Activated T-helper 1 cell treated with anti-CD3 and anti-CD28 coated beads, Interleukin-2, amount 50 U/mL, for 16 hours (primary cell): ENCODE measurements at places on chromosomes 6 and 20.

GRCh38 chr6:13300643-13301590 is 27.4 kb downstream of the TBC1D7 start:
- DNase-seq, result no peak

DNA sequence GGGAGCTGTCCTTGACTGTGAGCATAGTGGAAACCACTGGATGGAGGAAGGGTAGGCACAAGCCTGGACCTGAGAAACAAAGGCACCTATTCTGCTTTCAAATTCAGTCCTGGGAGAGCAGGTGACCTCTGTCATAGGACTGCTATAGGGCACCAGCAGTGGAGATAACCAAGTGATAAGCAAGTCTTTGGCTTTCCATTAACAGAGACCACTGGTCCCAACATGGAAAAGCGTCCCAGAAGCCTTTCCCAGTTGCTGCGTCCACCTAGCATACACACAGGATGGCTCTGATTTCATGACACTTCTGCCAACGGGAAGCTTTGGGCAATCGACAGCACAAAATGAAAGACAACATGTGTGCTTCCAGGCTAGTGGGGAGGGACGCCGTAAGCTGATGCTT is 8.9 kb downstream of the SLC22A3 start:
- DNase-seq, result no peak

GRCh38 chr20:540391-541201 is 3.0 kb downstream of the CSNK2A1 start:
- no peak for DNase-seq

DNA sequence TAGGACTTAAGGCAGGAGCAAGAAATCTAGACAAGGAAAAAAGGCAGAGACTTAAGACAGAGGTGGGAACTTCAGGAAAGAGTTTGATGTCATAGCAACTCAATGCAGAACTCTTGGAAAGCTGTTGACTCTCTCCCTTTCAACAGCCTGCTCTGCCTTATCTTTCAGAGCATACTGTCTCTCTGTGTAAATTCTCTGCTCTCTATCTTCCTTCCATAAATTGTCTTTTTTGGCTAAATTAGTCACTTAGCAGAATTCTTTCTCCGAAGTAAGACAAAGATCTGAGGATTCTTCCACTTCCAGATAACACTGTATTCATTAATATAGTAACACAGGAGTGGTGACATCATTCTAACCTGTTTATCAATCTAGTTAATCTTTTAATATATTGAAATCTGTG is 80.2 kb downstream of the PLG start:
- no peak for DNase-seq

GRCh38 chr20:62621251-62622110 is 20.8 kb upstream of the SLCO4A1 start:
- DNase-seq, result no peak

DNA sequence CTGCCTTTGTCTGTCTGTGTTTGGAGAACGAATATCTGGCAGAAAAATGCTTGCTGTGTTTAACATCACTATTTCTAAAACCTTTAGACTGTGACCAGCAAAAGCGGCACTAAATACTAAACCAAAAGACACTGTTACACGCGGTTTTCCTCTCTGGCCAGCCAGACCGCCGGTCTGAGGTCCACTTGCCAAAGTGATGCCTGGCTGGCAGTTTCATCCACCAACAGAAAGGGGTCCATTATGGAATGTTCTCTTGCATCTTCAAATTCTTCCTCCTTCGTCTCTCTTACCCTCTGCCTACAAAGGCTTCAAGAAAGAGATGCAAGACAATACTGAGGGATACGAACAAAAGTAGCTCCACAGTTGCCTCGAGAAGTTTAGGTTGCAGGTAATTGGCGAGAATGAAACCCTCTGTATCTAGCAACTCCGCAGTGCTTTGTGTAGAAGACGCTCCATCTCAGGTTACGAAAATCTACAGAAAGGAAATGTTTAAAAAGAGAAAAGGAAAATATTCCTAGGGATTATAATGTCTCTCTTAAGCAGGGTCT is 176.6 kb downstream of the TRIM27 start:
- no peak for DNase-seq

DNA sequence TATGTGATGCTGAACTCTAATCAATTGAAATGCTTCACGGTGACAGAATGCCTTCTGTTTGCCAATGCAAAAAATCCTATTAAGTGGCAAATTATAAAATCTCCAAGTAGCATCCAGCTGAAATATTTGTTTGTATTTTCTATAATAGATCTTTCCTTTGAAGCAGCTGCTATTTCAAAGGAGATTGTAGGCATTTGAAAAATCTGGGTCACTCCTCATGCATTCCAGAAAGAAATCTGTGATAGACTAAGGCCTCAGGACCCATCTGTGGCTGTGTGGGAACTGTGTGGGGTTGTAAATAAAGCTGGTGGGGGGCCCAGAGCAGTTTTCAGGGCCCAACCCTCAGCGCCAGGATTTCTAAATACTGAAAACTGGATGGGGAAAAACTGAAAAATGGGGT is 216.9 kb upstream of the ARG1 start:
- DNase-seq, result no peak

- DNase-seq, result no peak
Observed at GRCh38 chr6:87333591-87334181, 4.6 kb upstream of the GJB7 start.

DNA sequence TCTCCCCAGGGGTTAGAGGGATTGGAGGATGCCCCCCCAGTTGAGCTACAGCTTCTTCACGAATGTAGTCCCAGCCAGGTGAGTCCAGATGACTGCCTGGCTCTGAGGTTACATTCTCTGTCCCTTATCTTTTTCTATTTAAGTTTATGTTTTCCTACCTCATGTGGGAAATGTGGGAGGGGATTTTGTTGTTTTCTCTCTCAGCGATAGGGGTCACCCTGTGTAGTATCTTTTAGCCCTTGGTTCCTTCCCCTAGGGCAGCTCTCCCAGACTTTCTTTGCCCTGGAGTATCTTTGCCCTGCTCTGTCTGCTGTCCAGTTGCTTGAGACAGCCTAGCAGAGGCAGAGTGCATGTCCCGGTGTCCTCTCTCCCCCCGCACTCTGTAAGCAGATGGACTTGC is 5.8 kb downstream of the FANCE start:
- DNase-seq, result no peak

GRCh38 chr6:118895859-118896258 is 1.9 kb downstream of the ASF1A start:
- no peak for DNase-seq

DNA sequence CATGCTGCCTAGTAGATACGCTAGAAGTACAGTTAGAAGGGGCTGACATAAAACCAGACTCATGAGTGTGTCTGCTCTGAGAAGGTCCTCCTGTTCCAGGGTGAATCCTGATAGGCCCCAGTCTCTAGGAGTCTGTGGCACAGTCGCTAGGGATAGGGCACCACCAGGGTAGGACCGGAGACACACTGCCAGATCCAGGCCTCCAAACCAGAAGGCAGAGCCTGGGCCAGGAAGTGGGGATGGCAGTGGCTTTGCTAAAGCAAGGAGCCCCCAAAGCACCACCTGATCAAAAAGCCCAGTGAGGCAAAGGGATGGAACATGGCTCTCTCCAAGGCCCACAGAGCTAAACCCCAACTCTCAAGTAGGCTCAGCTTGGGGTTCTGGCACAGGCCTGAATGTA is 21.6 kb downstream of the MDGA1 start:
- DNase-seq, result no peak

DNA sequence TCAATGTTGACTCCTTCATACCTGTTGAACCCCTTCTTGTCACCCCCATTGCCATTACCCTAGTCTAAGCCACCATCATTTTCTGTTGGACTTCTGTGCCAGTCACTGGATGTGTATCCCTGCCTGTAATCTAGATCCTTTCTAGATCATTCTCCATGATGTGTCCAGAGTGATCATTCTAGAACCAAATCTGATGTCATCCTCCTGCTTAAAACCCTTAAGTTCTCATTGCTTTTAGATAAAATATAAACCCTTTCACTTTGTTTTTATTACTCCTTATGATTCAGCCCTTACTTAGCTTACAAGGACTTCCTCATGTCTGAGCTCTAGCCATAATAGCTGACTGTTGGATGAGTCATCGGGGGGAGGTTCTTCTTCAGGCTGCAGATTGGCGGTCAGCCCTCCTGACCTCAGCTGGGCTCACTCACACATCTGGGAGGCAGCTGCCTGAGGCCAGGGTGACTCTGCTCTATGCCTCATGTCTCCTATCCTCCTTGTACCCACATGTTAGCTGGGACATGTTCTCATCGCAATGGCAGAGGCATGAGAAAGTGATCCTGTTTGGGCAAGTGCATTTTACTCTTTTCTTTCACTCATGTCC is 287.6 kb downstream of the ESR1 start:
- DNase-seq, result no peak

DNA sequence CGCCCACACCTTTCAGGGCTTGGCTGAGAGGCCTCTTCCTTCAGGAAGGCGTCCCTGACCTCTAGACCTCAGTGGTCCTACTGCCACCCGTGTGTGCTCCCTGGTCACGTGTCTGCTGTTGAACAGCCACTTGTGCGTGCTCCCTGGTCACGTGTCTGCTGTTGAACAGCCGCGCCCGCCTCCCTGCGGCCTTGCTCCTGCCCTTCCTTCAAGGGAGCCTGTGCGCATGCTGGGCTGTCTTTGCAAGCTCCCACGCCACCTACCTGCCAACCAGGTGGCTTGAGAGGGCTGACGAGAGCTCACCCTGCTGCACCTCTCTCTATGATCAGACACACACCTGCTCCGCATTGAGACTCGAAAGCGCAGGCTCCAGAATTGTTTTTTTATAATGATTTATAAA is 179.3 kb downstream of the BMP7 start:
- DNase-seq, result no peak

GRCh38 chr6:143429970-143430369 is 20.5 kb downstream of the ADAT2 start:
- DNase-seq, result no peak

GRCh38 chr6:7633361-7633760 is 43.4 kb downstream of the SNRNP48 start:
- no peak for DNase-seq

DNA sequence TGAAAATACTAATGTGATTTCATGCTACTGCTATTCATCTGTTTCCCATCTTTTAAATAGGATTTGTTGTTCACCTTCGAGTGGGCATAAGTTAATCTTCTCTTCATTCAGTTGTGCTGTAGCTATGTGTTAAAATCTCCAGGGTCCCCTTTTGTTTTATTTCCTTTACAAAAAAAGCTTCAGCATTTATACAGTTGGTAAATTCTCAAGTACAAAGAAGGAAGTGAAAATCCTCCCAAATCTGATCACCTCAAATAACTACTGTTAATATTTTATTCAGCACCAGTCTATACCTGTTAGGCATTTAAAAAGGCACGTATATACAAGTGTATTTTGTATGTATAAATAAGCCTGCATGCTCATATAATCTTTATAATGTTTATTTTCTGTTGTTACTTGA is 251.2 kb downstream of the TMEM242 start:
- no peak for DNase-seq

DNA sequence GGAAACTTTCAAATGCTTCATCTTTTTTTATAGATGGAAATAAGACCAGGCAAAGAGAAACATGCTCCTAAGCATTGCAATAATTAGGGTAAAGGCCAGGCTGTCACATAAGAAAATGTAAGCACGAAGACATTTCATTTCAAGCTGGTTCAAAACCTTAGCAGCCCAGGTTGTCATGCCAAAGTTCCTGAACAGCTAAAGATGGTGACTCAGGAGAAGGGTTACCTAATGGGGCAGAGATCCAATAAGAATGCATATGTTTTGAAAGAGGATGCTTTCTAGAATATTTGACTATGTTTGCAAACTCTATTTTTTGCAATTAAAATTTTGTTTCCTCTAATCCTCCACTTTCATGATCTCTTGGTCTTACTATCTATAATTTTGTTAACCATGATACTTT is 65.6 kb upstream of the PHACTR2 start:
- DNase-seq, result no peak

DNA sequence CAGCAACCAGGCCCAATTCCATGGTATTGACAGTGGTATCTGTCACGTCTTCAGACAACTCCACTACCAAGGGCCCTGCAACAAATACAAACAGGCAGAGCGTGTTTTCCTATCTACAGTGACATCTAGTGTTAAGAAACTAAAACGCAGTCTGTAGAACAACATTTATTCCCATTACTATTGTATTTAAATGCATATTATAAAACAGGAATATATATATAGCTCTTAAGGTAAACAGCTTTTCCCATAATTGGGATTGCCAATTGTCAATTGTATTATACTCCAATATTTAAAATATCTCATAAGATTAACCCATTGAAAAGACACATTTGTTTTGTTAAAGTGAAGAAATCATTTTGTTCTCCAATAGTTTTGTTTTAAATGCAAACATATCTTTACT is 97.2 kb downstream of the KIF16B start:
- DNase-seq, result no peak

DNA sequence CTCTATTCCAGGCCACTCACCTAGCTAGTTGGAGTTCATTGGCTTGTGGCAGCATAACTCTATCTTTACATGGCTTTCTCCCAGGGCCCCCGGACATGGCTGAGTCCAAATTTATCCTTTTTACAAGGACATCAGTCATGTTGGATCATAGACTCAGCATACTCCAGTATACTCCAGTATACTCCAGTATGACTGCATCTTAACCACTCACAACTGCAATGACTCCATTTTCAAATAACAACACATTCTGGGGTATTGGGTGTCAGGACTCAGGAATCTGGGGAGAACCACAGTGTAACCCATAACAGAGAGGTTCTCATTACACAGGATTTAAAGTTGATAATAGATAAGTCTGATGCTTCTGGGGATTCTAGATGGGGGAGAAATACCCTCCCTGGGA is 53.8 kb upstream of the TSHZ2 start:
- no peak for DNase-seq

- no peak for DNase-seq
Observed at GRCh38 chr6:169160855-169161560, 92.6 kb downstream of the THBS2 start.

DNA sequence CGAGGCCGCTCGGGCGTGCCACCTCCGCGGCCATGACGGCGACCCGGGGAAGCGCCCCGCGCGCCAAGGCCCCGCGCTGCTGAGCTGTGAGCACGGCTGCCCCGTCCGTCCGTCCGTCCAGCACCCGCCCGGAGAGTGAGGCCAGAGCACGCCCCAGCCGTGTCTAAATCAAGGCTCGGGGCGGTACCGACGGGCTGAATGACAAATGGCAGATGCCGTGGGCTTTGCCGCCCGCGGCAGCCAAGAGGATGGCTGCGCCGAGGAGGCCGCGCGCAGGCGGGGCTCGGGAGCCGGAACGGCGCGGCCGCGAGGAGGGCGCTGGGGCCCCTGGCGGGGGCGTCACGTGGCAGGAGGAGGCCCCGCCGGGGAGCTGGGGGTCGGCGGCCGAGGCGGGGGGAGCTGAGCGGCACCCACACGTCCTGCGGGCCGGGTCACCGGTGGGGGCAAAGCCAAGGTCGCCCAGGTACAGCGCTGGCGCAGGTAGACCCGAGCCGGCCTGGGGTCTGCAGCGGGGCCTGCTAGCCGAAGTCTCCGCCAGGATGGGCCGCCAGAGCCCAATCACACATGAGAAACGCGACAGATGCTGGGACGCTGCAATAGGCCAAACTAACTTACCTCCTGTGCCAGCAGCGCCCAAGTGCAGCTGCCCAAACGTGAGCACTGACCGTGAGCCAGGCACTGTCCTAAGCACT is at the start of gene PLAGL1:
TSS of gene PLAGL1 (minus strand) at position 140 of the 692 bp plus-strand sequence. CDS start 60,123 bp downstream, outside the sequence.
- no peak for DNase-seq

DNA sequence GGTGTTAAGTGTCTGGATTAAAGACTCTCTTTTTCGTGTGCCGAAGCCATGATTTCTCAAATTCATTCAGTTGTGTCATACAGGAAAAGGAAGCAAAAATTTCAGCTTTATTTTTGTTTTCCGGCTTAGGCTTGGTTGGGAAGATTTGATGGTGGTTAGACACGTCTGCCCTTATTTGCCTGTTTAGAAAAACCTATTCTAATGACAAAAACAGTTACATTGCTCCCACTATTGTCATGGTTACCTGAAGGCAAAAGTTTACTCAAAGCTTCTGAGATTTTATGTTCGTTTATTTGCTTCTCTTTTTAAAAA is 982 bp downstream of the DNAJC5 start:
- DNase-seq, result no peak
